ENCODE measurements at places on chromosomes 6 and 20.

DNA sequence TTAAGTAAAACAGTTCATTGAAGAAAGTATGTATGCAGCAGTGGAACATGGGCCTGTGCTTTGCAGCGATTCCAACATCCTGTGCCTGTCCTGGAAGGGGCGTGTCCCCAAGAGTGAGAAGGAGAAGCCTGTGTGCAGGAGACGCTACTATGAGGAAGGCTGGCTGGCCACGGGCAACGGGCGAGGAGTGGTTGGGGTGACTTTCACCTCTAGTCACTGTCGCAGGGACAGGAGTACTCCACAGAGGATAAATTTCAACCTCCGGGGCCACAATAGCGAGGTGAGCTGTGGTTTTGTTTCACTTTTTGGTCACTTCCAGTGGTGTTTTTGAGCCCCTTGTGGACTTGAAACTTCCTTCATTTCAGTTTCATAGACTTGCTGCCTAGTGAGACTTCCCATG lies 1.7 kb downstream of the TULP4 start:
- DNase-seq = no peak

DNA sequence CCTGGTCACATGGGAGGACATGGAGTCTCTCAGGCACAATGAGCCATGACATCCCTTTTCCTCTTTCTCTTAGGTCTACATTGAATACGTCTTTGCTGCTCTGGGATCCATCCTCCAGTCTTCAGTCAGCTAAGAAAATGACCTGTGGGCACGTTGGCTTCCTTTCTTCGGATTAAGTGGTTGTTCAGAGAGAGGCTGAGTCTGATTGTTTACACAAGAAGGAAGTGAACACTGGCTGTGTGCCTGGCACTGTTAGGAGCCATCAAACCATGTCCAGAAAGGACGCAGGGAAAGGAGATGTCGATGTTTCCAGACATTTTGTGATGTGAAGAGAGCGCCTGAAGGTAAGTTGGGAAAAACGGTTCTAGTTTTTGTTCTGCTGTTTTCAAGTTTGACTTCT lies 309.9 kb upstream of the CDYL start:
- DNase-seq = no peak

- DNase-seq = no peak
Observed at GRCh38 chr20:12838261-12838866, 170.4 kb upstream of the SPTLC3 start.

DNA sequence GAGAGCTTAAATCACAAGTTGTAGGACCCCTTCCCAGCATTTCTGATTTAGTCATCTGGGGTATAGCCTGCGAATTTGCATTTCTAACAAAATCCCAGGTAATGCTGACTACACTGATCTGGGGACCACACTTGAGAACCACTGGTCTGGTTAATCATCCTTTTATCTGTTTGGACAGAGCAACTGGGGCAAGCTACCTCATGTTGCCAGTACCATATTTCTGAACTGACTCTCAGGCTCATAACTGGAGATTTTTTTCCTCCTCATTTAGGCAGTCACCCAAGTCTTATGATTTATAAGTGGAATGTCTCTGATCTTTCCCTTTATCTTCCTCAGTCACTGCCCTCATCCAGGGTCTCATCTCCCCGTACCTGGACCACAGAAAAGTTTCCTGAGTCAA lies 12.0 kb upstream of the GTF3C6 start:
- DNase-seq = no peak

- DNase-seq = no peak
Observed at GRCh38 chr6:167394339-167394738, 69.5 kb downstream of the TTLL2 start.
